ENCODE measurements at places on chromosomes 4 and X.

DNA sequence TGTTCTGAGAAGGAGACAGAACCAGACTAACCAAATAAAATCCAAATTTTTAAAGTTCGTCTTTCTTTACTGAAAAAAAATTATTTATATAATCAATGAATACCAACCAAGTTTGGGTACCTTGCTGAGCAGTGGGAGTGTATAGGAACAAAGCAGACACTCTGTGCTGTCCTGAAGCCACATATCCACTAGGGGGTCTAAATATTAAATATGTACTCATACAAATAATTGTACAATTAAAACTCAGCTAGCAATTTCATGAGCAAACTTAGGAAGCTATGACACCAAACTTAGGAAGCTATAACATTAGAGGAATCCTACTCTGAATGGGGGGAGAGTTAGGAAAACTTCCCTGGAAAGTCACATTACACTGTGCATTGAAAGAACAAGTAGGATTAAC, 582.0 kb upstream of the EPHA5 start:
- no peak for DNase-seq

- DNase-seq: no peak
These were observed 56.1 kb downstream of the SLC10A7 start for GRCh38 chr4:146465628-146466027.

- no peak for DNase-seq
These were observed 1.8 kb downstream of the WAS start for GRCh38 chrX:48685416-48685815.

DNA sequence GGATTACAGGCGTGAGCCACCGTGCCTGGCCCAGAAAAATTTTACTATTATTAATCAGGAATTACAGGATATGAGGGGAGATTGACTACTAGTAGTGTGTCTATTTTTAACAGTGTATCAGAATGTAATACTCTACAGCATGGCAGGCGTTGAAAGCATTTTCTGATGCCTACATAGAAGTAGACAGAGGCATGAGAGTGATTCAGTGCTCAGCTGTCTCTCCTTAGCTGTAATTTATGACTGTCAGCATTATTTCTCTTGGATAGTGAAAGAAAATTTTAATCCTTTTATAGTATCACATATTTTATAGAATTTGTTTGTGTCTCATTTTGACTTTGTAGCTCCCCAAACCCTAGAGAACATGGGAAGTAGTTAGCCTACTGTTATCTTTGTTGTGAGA, 20.7 kb downstream of the ARHGAP24 start:
- no peak for DNase-seq

DNA sequence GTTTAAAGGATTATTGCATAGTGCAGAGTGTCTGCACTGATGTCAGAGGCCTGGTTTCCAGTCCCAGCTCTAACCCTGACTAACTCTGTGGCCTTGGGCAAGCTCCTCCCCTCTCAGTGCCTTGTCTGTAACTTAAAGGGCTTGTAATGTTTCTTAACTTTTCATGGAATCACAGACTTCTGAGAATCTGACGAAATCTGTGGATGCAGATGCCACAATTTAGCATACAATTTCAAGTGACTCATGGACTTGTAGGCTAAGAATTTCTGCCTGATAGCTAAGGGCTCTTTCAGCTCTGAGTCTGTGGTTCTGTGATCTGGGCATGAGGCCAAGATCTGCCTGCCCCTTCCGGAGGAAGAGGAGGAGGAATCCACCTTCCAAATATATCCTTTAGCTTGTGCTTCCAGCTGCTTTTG, 236.9 kb downstream of the AR start:
- DNase-seq: no peak

DNA sequence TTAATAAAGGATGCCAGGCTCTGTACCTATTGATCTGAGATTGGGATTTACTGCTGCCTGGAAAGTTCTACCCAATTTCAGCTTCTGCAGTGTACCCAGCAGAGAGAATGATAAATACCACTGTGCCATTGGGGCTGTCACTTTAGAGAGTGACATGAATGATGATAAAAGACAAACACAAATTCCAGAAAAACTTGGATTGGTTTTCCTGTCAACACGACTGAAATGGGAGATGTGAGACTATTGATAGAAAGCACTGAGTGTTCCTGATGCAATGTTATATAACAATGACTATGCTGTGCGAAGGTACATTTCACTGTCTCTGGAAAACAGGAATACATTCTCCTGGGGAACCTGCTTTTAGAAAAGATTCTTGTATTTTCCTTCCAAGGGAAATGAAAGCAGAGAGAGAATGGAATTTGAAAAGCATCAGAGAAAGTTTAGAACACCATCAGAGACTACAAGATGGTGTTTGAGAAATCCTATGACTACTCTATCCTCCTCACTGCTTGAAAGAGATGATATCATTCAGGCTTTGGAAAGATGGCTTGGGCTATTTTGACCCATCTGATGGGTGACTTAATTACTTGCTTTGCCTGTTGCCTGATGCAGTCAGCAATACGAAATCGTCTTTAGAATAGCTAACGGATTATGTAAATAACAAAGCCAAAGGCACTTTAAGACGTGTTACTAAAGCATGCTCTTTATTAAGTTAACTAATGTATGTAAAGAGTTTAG, 49.7 kb downstream of the MID1IP1 start:
- no peak for DNase-seq

- no peak for DNase-seq
These were observed 1.2 kb downstream of the UGDH start for GRCh38 chr4:39525822-39526690.

All from upper lobe of left lung (tissue), 6 donors.